ENCODE measurements at places on chromosomes 6 and 20.

- no peak overlapping the region for H3K4me3 ChIP-seq
- H3K27me3 ChIP-seq, result no peaks in the 10 kb centered on the region
- no peak for DNase-seq
- H3K4me1 ChIP-seq, result peaks cover 5% of the 10 kb centered on the region
- H3K36me3 ChIP-seq, result no peaks in the 10 kb centered on the region
Measured at GRCh38 chr6:77180326-77180725, 283.0 kb downstream of the HTR1B start.

GRCh38 chr6:67883500-67884366 is 751.3 kb upstream of the ADGRB3 start:
- H3K27ac ChIP-seq, result no peak overlapping the region
- DNase-seq, result no peak
- H3K27me3 ChIP-seq, result no peaks in the 10 kb centered on the region
- H3K4me1 ChIP-seq, result no peaks in the 10 kb centered on the region
- no peaks in the 10 kb centered on the region for H3K36me3 ChIP-seq
- H3K4me3 ChIP-seq, result no peak overlapping the region

- no peak for DNase-seq
- no peaks in the 10 kb centered on the region for H3K36me3 ChIP-seq
- H3K27ac ChIP-seq, result no peak overlapping the region
- H3K27me3 ChIP-seq, result no peaks in the 10 kb centered on the region
- H3K4me1 ChIP-seq, result no peaks in the 10 kb centered on the region
Measured at GRCh38 chr6:94099072-94099471, 679.7 kb upstream of the EPHA7 start.

- no peak overlapping the region for H3K4me3 ChIP-seq
- no peak overlapping the region for H3K27ac ChIP-seq
- H3K27me3 ChIP-seq, result no peaks in the 10 kb centered on the region
- DNase-seq, result no peak
Measured at GRCh38 chr6:150806790-150807189, 58.7 kb upstream of the MTHFD1L start.

DNA sequence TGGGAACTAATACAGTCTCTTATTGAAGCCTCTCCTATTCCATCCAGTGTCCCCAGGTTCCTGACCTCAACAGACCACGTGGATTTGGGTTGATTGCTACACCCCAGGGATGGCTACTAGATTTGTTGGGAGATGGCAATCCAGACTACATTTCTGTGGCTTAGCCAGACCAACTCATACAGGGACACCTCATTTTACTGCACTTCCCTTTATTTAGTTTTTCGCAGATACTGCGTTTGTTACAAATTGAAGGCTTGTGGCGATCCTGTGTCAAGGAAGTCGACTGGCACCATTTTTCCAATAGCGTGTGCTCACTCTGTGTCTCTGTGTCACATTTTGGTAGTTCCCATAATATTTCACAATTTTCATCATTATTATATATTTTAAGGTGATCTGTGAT is 10.3 kb upstream of the MTRF1L start:
- H3K36me3 ChIP-seq, result no peaks in the 10 kb centered on the region
- no peak overlapping the region for H3K27ac ChIP-seq
- no peaks in the 10 kb centered on the region for H3K27me3 ChIP-seq
- H3K4me3 ChIP-seq, result no peak overlapping the region
- DNase-seq, result no peak
- H3K4me1 ChIP-seq, result no peaks in the 10 kb centered on the region

GRCh38 chr6:154411076-154411475 is 54.5 kb upstream of the IPCEF1 start:
- H3K36me3 ChIP-seq, result no peaks in the 10 kb centered on the region
- H3K27ac ChIP-seq, result 0 out of 2 replicates have a peak overlapping the region, but pooled peaks have one; percentile 36
- H3K27me3 ChIP-seq, result no peaks in the 10 kb centered on the region
- DNase-seq, result no peak
- H3K4me1 ChIP-seq, result peaks cover 9% of the 10 kb centered on the region

GRCh38 chr6:120913486-120913885 is 420.8 kb downstream of the TBC1D32 start:
- no peak for DNase-seq
- H3K4me1 ChIP-seq, result no peaks in the 10 kb centered on the region
- no peak overlapping the region for H3K27ac ChIP-seq
- no peak overlapping the region for H3K4me3 ChIP-seq
- no peaks in the 10 kb centered on the region for H3K27me3 ChIP-seq
- no peaks in the 10 kb centered on the region for H3K36me3 ChIP-seq

- H3K36me3 ChIP-seq, result no peaks in the 10 kb centered on the region
- peaks cover 52% of the 10 kb centered on the region for H3K4me1 ChIP-seq
- H3K27ac ChIP-seq, result 0 out of 2 replicates have a peak overlapping the region, but pooled peaks have one; percentile 35
- H3K4me3 ChIP-seq, result no peak overlapping the region
- DNase-seq, result no peak
Measured at GRCh38 chr20:50533061-50533460, 22.9 kb downstream of the PTPN1 start.

DNA sequence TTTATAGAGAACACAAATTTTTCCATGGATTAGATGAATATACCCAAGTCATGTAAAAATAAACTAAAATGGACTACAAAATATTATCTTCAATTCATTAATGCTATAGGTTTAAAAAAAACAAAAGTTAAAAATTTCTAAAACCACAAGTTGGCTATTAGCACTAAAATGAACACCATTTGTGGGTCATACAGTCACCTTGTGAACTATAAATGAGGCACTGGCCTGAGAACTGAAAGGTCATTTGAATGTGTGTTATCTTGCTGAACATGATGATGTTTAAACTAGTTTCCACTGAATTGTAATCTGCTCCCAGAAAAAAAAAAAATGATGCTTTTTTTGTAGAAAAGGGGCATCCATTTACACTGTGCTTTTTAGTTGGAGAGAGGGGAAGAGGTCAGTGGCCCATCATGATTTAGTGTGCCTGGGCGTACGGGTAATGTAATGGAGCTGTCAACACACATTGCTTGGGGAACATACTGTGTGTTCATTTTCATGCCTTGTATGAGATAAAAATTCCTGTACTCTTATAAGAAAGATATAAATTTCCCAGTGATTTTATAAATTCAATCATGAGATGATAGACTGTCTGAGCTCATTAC is 96.6 kb upstream of the FKBP1C start:
- H3K4me1 ChIP-seq, result no peaks in the 10 kb centered on the region
- no peak for DNase-seq
- no peak overlapping the region for H3K27ac ChIP-seq
- H3K4me3 ChIP-seq, result no peak overlapping the region

DNA sequence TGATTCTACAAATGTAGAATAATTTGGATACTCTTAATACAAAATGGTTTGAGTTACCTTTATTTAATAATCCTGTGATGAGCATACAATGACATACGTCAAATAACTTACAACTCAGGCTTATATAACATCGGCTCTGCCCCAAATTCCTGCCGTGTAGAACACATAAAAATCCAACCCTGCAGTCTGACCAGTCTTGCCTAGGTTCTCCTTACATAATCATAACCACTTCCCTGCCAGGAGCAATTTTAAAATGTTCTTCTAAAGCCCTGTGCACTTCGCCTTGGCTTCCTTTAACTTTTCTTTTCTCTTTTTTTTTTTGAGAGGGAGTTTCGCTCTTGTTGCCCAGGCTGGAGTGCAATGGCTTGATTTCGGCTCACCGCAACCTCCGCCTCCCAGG is 16.2 kb upstream of the IER3 start:
- peaks cover 8% of the 10 kb centered on the region for H3K4me1 ChIP-seq
- H3K27me3 ChIP-seq, result no peaks in the 10 kb centered on the region
- H3K4me3 ChIP-seq, result no peak overlapping the region
- no peak for DNase-seq
- H3K36me3 ChIP-seq, result no peaks in the 10 kb centered on the region

DNA sequence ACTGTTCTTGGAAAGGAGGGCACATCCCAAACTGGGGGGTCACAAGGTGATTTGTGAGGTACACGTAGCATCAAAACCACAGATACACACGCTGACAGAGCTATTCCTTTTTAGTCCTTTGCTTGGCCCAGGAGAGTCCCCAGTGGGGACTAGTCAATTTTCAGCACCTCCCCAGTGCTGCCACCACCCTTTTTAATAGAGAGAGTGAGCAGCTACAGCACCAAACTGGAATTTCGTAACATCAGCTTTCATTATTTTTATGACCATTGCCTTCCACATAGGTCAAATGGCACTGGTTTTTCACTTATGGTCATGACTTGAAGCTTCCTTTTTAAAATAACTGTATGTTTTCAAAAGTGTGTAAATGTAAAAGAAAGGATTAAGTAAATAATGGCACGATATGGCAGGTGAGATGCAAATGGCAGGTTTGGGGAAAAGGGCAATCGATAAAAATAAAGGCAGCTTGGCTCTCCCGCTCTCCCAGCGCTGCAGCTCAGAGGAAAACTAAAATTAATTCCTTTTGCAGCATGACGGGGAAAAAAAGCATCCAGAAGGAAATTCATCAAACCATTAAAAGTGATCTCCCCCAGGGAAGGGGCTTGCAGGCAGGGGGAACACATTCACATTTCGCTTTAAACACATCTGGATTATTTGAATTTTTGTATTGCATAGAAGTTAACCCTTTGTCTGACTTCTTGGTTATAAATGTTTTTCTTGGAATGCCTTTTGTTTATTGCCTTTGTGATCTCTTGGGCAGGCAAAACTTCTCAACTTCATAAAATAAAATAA is 95.2 kb downstream of the ANKRD60 start:
- peaks cover 4% of the 10 kb centered on the region for H3K4me1 ChIP-seq
- no peak overlapping the region for H3K27ac ChIP-seq
- no peak overlapping the region for H3K4me3 ChIP-seq

- no peak overlapping the region for H3K27ac ChIP-seq
- no peaks in the 10 kb centered on the region for H3K4me1 ChIP-seq
- H3K27me3 ChIP-seq, result no peaks in the 10 kb centered on the region
- no peak for DNase-seq
- H3K4me3 ChIP-seq, result no peak overlapping the region
Measured at GRCh38 chr6:152316024-152316423, 321.1 kb downstream of the SYNE1 start.

DNA sequence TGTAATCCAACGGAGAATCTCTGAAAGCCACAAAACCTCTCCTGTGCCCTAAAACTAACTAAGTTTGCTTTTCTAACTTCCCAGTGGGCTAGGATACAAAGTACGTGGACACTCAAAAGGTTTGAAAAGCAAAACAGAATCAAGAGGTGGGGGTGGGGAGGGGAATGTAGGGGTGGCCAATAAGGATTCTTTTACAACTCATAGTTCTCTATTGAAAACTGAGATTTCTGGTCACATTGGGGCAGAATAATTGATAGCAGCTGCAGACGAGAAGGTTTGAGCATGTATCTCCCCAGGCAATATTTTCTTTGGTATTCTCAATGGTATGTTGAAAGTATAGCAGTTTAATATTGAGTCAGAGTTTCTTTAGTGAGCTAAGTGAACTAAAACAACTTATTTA is 376.7 kb upstream of the CITED2 start:
- no peak for DNase-seq
- H3K27ac ChIP-seq, result peak overlapping the region; percentile 73
- no peaks in the 10 kb centered on the region for H3K36me3 ChIP-seq
- no peak overlapping the region for H3K4me3 ChIP-seq

- H3K36me3 ChIP-seq, result no peaks in the 10 kb centered on the region
- H3K27ac ChIP-seq, result peak overlapping the region; percentile 95
- H3K27me3 ChIP-seq, result no peaks in the 10 kb centered on the region
- peak overlapping the region; percentile 66 for H3K4me3 ChIP-seq
- no peak for DNase-seq
Measured at GRCh38 chr6:26286168-26286877, 78.7 kb upstream of the BTN3A2 start.

- DNase-seq, result no peak
- H3K4me3 ChIP-seq, result peak within 1 kb of the TSS; percentile 78
- H3K36me3 ChIP-seq, result no peaks in the 10 kb centered on the region
- peak within 1 kb of the TSS; percentile 51 for H3K27ac ChIP-seq
Measured at GRCh38 chr6:135180542-135181332, at the start of gene MYB. MYB (plus strand) TSS chr6:135181308; CDS start chr6:135181514, 206 bp downstream.

GRCh38 chr6:21953831-21954801 is 342.7 kb downstream of the PRL start:
- peaks cover 15% of the 10 kb centered on the region for H3K4me1 ChIP-seq
- DNase-seq, result no peak
- H3K36me3 ChIP-seq, result no peaks in the 10 kb centered on the region
- H3K27me3 ChIP-seq, result no peaks in the 10 kb centered on the region

DNA sequence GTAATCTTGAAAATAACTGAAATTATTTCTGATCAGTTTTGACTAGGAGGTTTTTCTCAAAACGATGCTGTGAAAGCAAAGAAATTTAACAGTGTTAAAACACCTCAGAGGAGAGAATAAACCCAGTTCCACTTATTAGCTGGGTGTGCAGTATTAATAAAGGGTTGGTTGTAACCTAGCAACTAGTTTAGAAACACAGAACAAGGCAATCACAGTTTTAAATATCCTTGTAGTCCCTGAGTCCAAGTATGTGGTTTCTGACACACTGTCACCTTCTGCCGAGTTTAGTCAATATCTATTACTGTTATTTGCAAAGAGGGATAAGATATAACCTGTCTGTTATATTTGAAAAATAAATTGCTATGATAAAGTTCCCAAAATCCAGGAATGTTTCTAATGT is 70.2 kb upstream of the INSM1 start:
- H3K36me3 ChIP-seq, result no peaks in the 10 kb centered on the region
- no peaks in the 10 kb centered on the region for H3K27me3 ChIP-seq
- no peak overlapping the region for H3K27ac ChIP-seq

DNA sequence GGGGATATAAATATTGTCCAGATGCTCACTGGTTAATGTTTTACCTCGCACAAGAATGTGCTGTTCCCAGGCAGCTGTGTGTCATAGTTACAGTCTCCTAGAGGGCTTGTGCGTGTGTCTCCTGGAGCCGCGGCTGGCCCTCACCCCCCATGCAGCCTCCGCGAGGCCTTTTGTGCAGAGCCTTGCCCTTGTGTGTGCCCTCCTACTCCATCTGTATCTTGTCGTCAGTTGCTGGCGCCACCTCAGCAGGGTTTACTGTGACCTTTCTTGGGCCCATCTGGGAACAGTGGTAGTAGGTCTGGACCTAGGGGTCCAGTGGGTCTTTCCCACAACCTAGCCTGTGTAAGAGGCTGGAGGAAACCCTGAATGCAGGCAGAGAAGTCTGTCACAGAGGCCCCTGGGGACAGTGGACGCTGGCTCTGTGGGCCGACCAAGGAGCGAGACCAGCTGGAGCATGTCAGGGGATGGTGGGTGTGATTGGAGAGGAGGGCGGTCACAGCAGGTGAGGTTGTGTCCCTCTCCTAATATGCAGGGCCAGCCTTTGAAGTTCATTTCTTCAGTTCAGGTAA is 35.2 kb downstream of the PPP1R14C start:
- no peaks in the 10 kb centered on the region for H3K4me1 ChIP-seq
- H3K27me3 ChIP-seq, result 0 out of 2 replicates have a peak, but pooled peaks cover 2% of the 10 kb centered on the region
- no peak overlapping the region for H3K4me3 ChIP-seq
- H3K36me3 ChIP-seq, result no peaks in the 10 kb centered on the region

DNA sequence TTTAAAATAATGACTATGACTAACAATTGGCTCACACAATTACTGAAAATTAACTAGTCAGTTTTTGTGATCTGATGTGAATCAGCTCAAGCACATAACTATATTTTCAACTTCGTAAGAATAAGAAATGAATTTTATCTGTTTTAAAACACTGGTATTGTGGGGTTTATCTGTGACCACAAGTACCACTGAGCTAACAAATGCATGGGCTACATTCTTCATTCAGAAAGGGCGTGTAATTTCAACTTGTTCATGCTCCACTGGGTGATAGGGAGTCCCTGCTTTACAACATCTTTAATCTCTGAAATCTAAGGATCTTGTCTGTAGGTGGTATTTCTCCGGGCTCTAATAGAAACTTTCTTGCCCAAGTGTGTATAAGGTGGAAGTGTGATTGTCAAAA is 1311.5 kb upstream of the GJE1 start:
- no peak overlapping the region for H3K4me3 ChIP-seq
- H3K27ac ChIP-seq, result no peak overlapping the region
- H3K4me1 ChIP-seq, result no peaks in the 10 kb centered on the region
- H3K36me3 ChIP-seq, result no peaks in the 10 kb centered on the region

Measured in Panc1 (cell line).